Smooth muscle cell of the coronary artery (primary cell): ENCODE measurements at places on chromosomes 13 and 19. TPM values are rescaled to one million over a fixed set of nuclear protein-coding genes. Genes with fewer than 3 reads are reported as not detected.

The HSPB6 gene
- 12.2 and 44.7 TPM in 2 replicates for total RNA-seq

The SLC25A41 gene
- 0.23 TPM in 1 of 2 replicates, not detected in the other for total RNA-seq

The KIR2DL4 gene
- not detected in 2 replicates for total RNA-seq

The SIGLEC8 gene
- total RNA-seq = not detected in 2 replicates

The DCT gene
- 0.12 TPM in 1 of 2 replicates, not detected in the other for total RNA-seq

The PRODH2 gene
- not detected in 2 replicates for total RNA-seq

The KIRREL2 gene
- not detected in 2 replicates for total RNA-seq

The MYBPC2 gene
- total RNA-seq = not detected in 2 replicates

The ZNF749 gene
- total RNA-seq = 8.2 and 17.4 TPM in 2 replicates

The KIR2DL3 gene
- not detected in 2 replicates for total RNA-seq

The LRRC63 gene
- total RNA-seq = under 0.01 TPM in 1 of 2 replicates, not detected in the other

The LILRB5 gene
- total RNA-seq = not detected in 2 replicates
